ENCODE measurements at places on chromosomes 5 and 9.

GRCh38 chr9:32442433-32442832 is 58.0 kb downstream of the ACO1 start:
- no peak for DNase-seq

GRCh38 chr5:176792655-176793342 is 17.6 kb upstream of the UNC5A start:
- DNase-seq: no peak

DNA sequence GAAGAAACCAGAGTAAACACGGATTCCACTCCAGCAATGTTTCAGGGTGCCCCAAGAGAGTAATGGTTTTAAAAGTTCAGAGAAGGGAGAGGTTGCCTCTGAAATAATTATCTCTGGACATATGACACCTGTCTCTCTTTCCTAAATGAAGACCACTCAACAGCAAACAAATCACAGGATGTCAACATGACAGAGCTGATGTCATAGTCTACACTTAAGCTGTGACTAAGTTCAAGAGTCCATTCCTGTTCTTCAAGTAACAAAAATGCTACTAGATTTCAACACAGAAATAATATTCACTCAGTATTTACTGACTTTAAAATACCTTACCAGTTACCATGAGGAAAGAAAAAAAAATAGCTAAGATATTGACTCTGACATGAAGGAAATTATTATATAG is 44.7 kb upstream of the SLC30A5 start:
- no peak for DNase-seq

DNA sequence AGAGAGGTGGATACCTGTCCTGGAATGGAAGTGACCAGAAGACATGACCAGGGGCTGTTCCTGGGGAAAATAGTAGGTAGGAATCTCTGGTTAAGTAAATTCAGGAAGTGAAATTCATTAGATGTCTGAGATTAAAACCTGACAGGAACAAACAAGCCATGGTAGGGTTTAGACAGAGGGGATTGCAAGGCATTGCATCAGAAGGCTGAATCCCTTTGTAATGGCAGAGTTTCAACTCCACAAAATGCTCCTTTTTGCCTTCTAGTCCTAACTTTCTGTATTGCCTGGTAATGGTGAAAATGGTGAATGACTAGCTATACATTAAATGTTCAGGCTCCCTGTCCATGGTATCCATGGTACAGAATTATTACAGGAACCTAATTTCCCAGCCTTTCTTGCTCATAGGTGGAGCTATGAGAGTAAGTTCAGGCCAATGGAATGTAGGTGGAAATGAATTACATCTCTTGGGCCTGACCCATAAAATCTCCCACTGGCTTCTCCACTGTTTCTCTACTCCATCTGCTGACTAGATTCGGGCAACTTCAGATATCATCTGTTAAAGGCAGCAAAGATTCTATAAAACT is 113.4 kb upstream of the CNTLN start:
- DNase-seq: no peak

- DNase-seq: no peak
Observed at GRCh38 chr9:2506321-2506720, 115.3 kb upstream of the VLDLR start.

DNA sequence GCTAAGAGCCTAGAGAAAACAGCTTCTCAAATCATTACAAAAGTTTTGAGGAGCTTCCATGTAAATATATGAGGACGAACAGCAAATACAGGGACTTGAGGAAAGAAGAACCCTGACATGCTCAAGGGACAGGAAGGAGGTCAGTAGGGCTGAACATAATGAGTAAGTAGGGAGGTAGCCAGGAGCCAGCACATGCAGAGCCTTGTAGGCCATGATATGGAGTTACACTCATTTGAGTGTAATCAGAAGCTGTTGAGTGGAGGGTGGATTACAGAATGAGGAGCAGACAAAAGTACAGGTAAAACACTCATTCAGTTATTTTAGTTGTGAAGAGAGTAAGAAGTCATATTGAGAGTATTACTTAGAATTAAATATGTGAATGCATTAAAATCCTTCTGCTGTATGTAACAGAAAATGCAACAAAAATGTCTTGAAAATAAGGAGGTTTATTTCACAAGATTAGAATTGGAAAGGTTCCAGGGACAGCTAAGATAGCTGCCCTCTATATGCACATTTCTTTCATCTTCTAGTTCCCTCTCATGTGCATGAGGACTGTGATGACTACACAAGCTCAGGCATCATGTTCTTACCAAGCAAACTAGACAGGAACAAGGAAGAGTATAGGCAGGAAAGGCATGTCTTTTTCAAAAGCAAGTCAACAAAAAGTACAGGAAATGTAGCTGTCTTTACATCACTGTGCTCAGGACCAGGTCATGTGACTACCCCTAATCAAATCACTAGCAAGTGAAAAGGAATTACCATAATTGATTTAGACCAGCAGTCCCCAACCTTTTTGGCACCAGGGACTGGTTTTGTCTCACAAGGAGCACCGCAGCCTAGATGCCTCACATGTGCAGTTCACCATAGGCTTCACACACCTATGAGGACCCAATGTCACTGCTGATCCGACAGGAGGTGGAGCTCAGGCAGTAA is 87.2 kb downstream of the TMEM232 start:
- DNase-seq: no peak

DNA sequence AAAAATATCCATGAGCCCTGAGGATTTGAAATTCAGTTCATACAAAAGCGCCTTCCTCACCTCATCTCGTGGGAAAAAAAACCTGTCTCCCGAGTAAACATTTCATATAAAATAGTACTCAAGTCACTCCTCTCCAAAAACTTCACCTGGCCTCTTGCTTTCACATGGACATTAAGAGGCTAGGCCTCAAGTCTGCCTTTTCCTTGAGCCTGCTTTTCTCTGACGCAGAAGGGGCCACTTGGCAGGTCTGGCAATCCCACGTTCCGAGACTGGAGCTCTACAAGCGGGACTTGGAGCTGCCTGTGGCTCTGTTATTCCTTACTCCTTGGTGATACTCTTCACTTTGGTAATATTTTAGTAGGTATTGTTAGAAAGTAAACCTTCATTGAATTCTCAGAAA is 26.9 kb upstream of the CKS2 start:
- no peak for DNase-seq

DNA sequence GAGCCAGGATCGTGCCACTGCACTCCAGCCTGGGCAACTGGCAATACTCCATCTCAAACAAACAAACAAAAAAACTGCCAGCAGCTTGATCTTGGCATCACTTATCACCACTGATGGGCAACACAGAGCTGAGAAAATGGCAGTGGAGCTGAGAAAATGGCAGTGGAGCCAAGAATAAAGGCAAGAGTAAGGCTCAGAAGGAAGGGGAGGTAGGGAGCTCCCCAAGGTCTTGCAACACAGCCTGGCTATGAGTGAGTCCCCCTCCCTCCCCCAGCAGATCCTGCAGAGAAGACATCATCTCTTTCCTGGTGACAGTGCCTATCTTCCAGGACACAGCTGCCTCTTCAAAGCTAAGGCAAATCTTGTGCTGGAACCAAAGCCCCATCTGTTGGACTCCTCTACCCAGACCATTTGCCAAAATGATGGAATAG is 70.3 kb downstream of the UGCG start:
- DNase-seq: no peak

DNA sequence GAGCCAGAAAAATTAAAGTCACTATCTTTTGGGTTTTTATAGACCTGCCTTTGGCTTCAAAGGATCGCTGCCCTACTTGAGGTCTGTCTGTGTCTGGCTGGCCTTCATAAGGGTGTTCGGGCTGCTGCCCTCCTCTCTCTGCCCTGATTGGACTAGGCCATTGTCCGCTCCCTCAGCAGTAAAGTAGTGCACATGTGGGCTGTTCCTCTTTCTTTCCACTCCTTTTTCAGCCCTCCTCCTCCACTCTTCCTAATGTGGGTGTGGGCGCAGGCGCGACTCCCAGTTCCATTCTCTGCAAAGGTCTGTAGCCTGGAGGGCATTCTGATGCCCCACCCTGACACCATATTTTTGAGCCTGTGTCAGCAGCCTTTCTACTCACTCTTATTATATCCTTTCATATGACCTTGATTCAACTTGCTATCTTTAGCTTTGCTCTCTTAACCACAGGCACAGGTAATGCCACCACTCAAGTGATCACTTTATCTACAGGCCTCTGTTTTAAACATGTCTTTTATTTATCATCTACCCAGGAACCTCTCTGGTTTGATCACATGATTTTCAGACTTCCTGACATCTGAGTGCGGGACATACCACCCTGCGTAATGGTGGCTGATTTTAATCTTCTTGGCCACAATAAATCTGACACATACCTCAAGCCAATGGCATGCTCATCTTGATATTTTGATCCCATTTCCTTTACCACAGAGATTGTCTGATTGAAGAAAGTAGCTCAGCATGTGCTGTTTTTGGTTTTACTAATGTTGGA is 144.5 kb downstream of the AOPEP start:
- peak; percentile 2 for DNase-seq

- no peak for DNase-seq
Observed at GRCh38 chr5:35487233-35488025, 130.2 kb upstream of the SPEF2 start.

GRCh38 chr5:127739807-127740384 is 36.7 kb downstream of the CCDC192 start:
- no peak for DNase-seq

- no peak for DNase-seq
Observed at GRCh38 chr9:34717996-34718614, 8.2 kb upstream of the CCL21 start.

GRCh38 chr5:149172261-149172660 is 31.0 kb downstream of the ABLIM3 start:
- DNase-seq: no peak

DNA sequence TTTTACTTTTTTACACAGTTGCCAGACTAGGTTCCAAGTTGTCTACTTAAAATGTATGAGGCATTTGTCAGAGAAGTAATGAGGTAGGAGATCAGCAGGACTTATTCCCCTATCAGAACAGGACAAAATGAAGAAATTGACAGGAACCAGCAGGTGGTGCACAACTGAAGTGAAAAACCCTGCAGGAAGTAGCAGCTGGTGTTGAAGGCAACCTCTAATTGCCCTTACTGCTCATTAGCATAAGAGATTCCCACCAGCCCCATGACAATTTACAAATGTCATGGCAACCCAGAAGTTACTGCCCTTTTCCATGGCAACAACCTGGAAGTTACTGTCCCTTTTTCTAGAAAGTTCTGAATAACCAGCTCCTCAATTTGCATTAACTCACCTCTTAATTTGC is 5.4 kb downstream of the PCDHB15 start:
- no peak for DNase-seq

DNA sequence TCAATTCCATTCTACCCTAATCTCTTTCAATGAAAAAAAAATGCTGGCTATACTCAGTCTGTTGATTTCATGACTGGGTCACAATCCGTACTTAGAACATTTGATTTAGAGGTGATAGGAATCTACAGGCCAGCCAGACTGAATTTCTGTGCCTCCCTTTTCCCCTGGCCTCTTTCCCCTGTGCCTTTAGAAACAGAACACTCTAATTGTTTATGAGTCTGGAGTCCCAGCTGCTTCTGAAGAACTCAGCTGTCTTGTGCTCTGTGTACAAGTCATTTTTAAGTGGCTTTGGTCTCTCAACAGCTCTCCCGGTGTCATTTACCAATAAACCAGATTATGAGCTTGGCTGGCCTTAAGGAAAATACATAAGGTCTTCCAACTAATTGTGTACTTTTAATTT is 94.1 kb upstream of the ITGA2 start:
- no peak for DNase-seq

DNA sequence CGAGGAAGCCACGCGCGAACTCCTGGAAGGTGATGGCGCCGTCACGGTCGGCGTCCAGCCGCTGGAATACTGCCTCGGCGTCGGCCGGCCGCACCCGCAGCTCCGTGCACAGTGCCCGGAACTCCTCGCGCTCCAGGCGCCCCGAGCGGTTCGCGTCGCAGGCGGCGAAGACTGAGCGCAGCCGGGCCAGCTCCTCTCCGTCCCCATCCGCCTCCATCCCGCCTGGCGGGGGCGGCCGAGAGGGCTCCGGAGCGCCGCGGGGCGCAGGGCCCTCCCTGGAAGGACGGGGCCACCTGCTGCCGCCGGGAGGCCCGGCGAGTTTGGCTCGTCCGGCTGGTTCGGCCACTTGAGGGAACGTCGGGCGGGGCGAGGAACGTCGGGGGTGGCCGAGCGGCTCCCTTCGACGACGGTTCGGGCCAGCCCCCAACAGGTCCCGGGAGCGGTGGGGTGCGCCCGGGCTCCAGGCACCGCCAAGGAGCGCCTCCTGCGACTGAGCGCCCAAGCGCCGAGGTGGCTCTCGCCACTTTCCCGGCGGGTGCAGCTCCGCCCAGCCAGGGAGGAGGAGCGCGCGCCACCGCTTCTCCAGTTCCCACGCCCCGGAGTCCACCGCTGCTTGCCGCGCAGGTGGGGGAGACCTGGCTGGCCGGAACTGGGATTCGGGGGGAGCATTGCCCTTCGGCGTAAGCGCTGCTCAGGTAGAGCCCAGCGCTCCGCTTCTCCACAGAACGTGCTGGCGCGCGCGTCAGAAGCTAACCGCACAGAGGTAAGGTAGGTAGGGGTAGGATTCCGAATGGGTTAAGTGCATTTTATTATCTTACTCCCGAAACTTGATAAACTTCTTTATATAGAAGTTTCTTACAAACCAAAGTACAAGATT is at the start of gene RASEF:
Gene RASEF (minus strand): TSS at position 492 of the 877 bp plus-strand sequence. CDS start 275 bp downstream, at position 217.
- no peak for DNase-seq

- DNase-seq: peak; percentile 28
Observed at GRCh38 chr5:134249469-134250379, 23.9 kb upstream of the PPP2CA start.

Measured in hematopoietic multipotent progenitor cell treated with erythropoietin and hydrocortisone succinate and interleukin-3 and kit ligand, for 8 days (in vitro differentiated cells).